HT-29 (cell line): ENCODE measurements at places on chromosomes 5 and 9.
A peak's percentile ranks its signal among the peaks of the same experiment; 100 is the strongest.

GRCh38 chr9:19027825-19028224, 5.2 kb downstream of the SAXO1 start:
- DNase-seq, result no peak

DNA sequence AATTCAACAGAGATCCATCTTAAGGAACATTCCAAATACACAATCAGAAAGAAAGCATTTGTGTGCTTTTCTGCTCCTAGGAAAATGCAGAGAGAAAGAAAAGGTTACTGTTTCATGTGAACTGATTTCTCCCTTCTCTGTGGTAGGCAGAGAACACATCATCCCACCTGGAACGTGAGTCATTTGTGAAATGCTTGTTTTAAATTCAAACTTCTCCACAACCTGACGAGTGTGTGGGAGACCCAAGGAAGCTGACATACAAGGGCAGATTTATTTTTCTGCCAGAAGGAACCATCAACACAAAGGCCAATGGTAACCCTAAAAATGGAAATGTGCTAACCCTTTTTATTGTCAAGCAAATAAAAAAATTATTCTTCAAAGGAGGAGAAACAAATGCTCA, 156.4 kb downstream of the EFNA5 start:
- DNase-seq, result no peak

DNA sequence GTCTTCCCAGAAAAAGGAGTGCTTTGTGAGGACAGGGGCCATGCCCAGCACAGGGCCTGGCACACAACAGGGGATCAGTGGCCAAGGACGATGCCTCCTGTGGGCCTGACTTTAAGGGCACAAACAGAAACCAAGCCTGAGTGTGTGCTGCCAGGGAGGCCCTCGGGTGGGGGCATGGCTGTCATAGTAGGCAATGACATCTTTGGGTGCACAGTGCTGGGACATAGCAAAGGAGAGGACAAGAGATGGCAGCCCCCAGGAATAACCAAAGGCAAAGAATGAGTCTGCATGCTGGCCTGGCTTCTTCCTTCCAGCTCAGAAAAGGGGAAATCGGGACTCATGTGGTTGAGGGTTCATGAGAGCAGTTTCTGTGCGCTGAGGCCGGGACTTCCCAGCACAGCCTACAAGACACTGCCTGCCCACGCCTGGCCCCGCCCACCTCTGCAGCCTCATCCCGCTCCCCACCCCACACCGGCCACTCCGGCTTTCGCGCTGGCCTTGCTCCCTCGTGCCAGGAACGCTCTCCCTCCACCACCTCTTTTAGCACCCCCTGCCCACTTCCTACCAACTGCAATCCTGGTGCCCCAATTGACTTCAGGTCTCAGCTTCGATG, 13.8 kb upstream of the LHX2 start:
- DNase-seq, result no peak

- no peak for DNase-seq
Observed at GRCh38 chr5:123717139-123717538, 205.2 kb downstream of the CSNK1G3 start.

GRCh38 chr5:107809201-107810034, 138.7 kb upstream of the EFNA5 start:
- DNase-seq, result no peak

DNA sequence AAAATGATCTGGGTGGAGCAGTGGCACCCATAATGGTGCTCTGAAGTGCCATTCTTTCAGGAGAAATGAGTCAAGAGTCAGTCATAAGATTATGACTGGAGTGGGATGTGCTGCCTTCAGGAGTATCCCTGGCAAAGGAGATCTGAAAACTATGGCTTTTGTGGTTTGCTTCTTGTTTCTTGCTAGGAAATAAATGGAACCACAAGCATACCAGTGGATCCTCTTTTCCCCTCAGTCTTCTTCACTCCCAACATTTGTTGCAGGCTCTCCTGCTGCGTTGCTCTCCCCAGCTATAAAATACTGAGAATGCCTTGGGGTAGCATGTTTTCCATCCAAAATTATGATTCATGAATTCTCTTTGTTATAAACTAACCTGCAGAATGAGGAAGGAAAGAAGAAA, 199.1 kb downstream of the NNT start:
- no peak for DNase-seq

- DNase-seq, result no peak
Observed at GRCh38 chr9:18610956-18611355, 137.0 kb downstream of the ADAMTSL1 start.

DNA sequence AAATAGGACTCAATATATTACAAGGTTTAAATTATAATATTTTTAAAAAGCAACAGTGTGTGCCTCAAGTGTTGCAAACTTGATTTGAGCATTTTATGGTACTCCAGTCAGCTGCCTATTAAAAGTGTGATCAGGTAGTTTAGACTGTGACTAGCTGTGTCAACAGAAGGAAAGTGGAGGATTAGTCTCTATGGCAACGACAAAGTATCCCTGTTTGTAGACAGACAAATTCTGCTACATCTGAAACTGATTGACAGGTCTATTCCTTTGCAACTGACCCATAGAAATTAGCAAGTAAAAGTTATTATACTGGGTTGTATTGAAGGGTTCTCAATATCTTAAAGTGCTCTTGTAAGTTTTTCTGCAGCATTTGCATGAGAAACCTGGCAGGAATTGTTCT, 249.8 kb upstream of the ARRDC3 start:
- DNase-seq, result peak; percentile 37

- peak; percentile 21 for DNase-seq
Observed at GRCh38 chr9:86187121-86187520, 72.3 kb downstream of the C9orf153 start.

GRCh38 chr5:10133830-10134229, 115.9 kb downstream of the ATPSCKMT start:
- peak; percentile 16 for DNase-seq

GRCh38 chr5:155546075-155546474, 532.5 kb downstream of the KIF4B start:
- DNase-seq, result no peak

DNA sequence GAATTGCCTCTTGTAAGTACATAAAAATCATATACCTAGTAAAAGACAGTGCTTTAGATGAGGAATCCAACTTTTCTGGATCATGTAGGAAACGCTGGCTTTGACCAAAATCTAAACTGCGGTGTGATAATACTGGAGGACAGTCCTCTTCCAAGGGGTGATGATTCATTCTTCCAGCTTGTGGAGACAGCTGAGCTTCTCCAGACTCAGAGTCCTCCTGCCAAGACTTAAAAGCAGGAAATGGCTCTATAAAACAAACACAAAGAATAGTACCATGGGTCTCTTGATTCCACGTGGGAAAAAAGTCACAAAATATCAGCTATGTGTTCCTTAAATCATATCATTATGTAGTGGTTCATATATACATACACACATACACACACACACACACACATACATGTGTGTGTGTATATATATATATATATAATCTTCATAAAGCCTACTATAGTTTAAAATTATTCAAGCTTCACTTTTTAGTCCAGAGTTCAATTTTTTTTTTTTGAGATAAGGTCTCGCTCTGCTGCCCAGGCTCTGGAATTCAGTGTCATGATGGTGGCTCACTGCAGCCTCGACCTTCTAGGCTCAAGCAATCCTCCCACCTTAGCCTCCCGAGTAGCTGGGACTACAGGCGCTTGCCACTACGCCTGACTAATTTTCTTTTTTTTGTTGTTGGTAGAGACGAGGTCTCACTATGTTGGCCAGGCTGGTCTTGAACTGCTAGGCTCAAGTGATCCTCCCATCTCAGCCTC, 65.0 kb downstream of the PKD2L2 start:
- no peak for DNase-seq

- no peak for DNase-seq
Observed at GRCh38 chr5:124283031-124283430, 463.4 kb downstream of the ZNF608 start.

DNA sequence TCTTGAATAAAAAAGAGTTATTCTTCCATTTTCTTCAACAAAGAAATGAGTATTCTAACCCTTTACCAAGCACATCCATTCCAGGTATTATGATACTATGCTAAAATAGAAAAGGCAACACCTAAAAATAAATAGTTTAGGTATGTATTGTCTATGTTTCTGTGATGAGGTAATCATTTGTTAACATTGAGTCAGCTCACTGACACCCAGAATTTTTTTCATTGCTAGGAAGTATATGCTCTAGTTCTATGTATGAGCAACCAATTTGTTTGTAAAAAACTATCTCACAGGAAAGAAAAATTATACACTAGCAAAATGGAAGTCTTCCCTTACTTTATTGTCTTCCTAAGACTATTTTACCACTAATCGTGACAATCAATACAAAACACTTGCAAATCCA, 615.6 kb upstream of the GRIN3A start:
- no peak for DNase-seq

DNA sequence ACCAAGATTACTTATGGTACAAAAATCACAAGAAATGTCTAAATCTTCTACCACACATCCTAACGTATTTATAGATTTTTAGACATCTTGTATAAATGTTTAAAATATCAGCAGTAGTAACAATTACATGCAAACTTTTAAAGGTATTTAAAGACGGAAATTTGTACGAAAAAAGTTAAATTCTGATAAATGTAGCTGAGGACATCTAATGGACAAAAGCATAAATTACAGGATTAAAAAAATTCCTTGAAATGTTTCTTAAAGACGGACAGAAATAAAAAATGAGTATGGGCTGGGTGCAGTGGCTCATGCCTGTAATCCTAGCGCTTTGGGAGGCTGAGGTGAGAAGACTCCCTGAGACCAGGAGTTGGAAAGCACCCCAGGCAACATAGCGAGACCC, 15.8 kb downstream of the ERCC8 start:
- peak; percentile 29 for DNase-seq
